ENCODE measurements at places on chromosomes 6 and 20. TPM values are rescaled to one million over a fixed set of nuclear protein-coding genes. Genes with fewer than 3 reads are reported as not detected.

Gene HRH3
- total RNA-seq = not detected

Gene NRSN1
- total RNA-seq = not detected

Gene LY6G6F
- not detected for total RNA-seq

Gene SLC17A1
- not detected for total RNA-seq

Gene SLC17A9
- total RNA-seq = 6.9 TPM

Gene PLN
- not detected for total RNA-seq

Gene SAMD3
- total RNA-seq = not detected

Gene PBOV1
- not detected for total RNA-seq

Gene SNRNP48
- 20.8 TPM for total RNA-seq

Gene SIRPB2
- total RNA-seq = 2.8 TPM

Gene PPIL6
- 0.16 TPM for total RNA-seq

Gene C6orf141
- 55.0 TPM for total RNA-seq

Gene ACOT8
- total RNA-seq = 32.9 TPM

Gene FERMT1
- total RNA-seq = 0.38 TPM

Gene TCF15
- 3.7 TPM for total RNA-seq

Gene GCNT2
- total RNA-seq = 6.3 TPM

Gene GJA10
- not detected for total RNA-seq

Gene ADGRB3
- total RNA-seq = not detected

Gene IL17F
- not detected for total RNA-seq

Gene CEBPB
- total RNA-seq = 4.0 TPM

Gene HLA-G
- total RNA-seq = not detected

Gene IMPG1
- total RNA-seq = not detected

Gene OOEP
- total RNA-seq = not detected

Gene SPEF1
- total RNA-seq = 0.13 TPM

Gene HAO1
- total RNA-seq = not detected

Gene MEI4
- under 0.01 TPM for total RNA-seq

Gene TRIM10
- not detected for total RNA-seq

Gene BHLHE23
- total RNA-seq = not detected

Gene MLN
- total RNA-seq = not detected

Gene TRIM31
- not detected for total RNA-seq

Gene OR2H1
- total RNA-seq = not detected

Gene ARFGEF3
- total RNA-seq = 2.1 TPM

Measured in bladder microvascular endothelial cell (primary cell).